ENCODE measurements at places on chromosomes 1 and 21.

GRCh38 chr1:111505641-111506119, 2.2 kb upstream of the ADORA3 start:
- DNase-seq = no peak

DNA sequence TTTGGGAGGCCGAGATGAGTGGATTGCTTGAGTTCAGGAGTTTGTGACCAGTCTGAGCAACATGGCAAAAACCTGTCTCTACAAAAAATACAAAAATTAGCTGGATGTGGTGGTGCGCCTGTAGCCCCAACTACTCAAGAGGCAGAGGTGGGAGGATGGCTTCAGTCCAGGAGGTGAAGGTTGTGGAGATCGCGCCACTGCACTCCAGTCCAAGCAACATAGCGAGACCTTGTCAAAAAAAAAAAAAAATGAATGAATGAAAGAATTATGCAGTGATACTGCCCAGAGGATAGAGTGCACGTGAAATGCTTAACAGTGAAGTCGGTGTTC, 429 bp upstream of the DPH2 start:
- no peak for DNase-seq

- DNase-seq = no peak
Observed at GRCh38 chr1:9751971-9752370, 71.8 kb downstream of the CLSTN1 start.

DNA sequence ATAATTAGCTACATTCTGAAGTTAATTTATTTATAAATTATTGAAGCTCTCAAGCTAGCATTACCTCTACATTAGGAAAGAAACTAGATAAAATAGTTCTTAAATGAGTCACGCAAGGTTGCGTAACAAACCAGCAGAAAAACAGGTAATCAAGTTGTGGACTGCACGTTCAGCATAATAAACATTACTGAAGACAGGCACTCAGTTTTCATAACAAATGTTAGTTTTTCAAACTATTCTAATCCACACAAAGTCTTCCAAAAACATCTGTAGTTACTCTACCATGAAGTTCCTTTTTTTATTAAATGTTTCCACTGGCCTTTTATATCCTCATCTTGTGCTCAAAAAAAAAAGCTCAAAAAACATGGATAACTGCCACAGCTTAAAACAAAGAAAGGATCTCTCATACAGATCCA, 1.3 kb downstream of the TOR1AIP2 start:
- DNase-seq = no peak

GRCh38 chr1:42737986-42738677, 1.9 kb downstream of the CLDN19 start:
- no peak for DNase-seq

DNA sequence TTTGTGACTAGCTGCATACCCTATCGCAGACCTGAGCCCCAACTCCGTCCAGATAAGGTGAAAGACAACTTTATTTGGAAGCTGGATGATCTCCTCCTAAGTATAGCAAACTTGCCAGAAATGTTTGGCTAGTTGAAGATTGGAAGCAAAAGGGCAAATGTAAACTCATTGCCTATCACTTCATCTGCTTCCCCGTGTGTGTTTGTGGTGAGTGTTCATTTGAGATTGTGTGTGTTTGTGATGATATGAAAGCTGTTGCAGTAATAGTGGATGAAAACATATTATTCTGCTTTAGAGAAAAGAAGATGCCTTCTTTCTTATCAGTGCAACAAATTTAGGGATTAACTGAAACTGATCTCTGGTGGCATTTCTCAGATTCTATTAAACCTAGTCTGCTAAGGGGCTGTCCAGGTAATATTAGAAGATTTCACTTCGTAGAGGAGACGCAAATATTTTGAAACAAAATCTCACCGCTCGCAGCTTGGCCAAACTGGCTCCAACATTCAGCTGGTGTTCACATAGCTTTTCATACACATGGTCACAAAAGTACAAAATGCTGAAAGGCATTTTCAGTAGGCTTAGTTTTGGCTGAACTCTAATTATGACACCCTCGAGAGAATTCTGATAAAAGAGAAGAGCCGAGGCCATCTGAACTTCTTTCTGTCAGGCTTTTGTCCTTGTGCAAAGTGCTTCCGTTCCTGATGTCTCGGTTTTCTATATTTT, 1.1 kb downstream of the TBX19 start:
- DNase-seq = no peak

- no peak for DNase-seq
Observed at GRCh38 chr1:196229546-196229945, 378.7 kb downstream of the KCNT2 start.

DNA sequence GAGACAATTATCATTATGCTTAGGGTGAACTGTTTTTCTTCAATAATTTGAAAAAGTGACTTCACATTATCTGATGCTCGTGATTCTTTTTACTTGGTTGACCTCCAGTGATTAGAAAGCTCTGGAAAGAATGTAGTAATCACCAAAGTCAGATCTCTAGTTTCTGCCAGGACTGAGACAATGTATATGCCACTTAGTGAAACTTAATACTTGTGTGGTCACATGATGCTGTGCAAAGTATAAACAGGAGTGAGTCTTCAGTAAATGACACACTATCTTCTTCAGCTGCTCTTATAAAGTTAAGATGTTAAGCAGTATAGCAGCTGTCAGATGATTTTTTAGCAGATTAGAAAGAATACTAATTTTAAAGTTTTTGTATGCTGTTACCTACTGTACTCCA, 17.2 kb downstream of the VCAM1 start:
- DNase-seq = no peak

- no peak for DNase-seq
Observed at GRCh38 chr1:105243969-105244368, 1494.3 kb downstream of the AMY1C start.
